ENCODE measurements at places on chromosomes 4 and X. TPM values are rescaled to one million over a fixed set of nuclear protein-coding genes. Genes with fewer than 3 reads are reported as not detected.

Gene OPRPN
- total RNA-seq: not detected

Gene UBL4A
- 35.7 TPM for total RNA-seq

Gene FGB
- total RNA-seq: not detected

Gene ZNF630
- total RNA-seq: 1.1 TPM

Gene ARHGAP24
- total RNA-seq: 53.0 TPM

Gene CPE
- total RNA-seq: 73.0 TPM

Gene FNIP2
- total RNA-seq: 47.7 TPM

Gene PRSS12
- total RNA-seq: under 0.01 TPM

Gene TACR3
- total RNA-seq: not detected

Gene UBE2K
- 15.6 TPM for total RNA-seq

Gene HMX1
- total RNA-seq: not detected

Gene ENAM
- 0.12 TPM for total RNA-seq

Gene ADGRL3
- total RNA-seq: 3.0 TPM

Gene KIT
- total RNA-seq: 1.3 TPM

Gene ALAS2
- total RNA-seq: not detected

Gene KIAA1210
- total RNA-seq: not detected

Gene ARL13A
- total RNA-seq: not detected

Gene HSFX3
- total RNA-seq: not detected

Gene RRH
- total RNA-seq: not detected

Gene AKAP4
- total RNA-seq: not detected

Gene YY2
- 1.6 TPM for total RNA-seq

Gene GYG2
- total RNA-seq: 0.06 TPM

Gene XAGE1A
- total RNA-seq: not detected

Data from aortic smooth muscle cell (primary cell).